ENCODE measurements at places on chromosomes 6 and 20.

DNA sequence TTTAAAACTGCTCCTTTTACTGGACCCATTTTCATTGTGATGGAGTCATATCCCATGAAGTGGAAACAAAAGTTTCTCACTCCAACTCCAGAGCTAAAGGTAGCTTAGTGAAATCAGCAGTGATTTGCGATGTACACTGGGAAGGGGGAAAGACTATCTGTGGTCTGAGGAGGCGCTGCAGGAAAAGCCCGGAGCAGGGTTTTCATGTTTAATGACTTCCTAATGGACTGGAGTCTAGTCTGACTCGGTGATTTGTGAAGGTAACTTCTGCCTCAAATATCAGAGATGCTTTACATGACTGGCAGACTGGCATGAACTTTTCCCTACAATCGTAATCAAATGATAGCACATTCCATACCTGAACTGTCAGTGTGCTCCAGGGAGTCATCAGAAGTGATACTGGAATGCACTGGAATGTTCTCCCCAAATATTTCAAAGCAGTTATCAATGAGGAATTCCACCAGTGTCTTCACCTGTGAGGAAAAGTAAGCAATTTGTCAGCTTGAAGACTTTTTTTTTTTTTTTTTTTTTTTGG lies 7.0 kb downstream of the TAGAP start:
- no peak for DNase-seq

DNA sequence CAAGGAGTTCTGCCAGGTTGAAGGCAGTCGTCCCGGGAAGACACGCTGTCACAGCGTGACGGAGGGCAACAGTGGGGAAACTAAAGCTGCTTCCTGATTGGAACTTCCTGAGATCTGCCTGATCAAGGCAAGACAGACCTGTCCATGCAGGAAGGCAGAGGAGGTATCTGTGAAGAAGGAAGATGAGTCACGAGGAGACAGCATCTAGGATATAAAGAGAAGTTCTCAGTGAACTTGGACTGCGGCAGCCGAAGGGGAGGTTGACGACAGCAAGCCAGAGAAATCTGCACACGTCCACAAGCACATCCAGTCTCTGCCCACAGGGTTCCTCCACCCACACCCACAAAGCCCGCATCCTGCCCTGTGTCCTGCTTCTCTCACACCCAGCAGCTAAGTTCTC lies 38.6 kb downstream of the PREP start:
- DNase-seq: no peak

DNA sequence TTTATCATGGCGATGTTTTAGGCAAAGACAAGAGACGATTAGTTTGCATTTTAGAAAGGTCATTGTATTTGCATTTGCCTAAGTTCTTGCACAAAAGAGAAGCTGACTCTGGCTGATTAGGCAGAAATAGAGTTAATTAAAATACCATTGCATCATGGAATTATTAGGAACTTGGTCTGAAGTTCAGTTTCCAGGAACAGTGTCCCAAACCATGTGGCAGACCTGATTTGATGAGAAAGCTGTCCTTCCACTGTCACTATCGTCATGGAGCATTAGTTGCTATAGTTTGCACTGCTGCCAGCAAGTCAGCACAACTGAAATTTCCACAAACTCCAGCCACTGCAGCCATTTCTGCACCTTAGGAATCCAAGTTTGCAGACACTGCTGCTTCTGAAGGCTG lies 24.3 kb upstream of the MCUR1 start:
- DNase-seq: no peak

DNA sequence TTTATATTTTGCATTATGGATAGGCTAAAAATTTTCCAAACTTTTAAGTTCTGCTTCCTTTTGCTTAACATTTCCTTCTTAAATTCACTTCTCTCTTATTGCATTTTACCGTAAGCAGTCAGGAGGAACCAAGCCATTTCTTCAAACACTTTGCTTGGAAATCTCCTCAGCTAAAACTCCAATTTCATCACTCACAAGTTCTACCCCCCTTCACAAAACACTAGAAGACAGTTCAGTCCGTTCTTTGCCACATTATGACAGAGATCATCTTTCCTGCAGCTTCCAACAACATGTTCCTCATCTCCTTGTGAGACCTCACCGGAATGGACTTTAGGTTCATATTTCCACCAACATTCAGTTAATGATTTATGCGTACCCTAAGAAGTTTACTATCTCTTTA lies 79.2 kb upstream of the LY86 start:
- no peak for DNase-seq

DNA sequence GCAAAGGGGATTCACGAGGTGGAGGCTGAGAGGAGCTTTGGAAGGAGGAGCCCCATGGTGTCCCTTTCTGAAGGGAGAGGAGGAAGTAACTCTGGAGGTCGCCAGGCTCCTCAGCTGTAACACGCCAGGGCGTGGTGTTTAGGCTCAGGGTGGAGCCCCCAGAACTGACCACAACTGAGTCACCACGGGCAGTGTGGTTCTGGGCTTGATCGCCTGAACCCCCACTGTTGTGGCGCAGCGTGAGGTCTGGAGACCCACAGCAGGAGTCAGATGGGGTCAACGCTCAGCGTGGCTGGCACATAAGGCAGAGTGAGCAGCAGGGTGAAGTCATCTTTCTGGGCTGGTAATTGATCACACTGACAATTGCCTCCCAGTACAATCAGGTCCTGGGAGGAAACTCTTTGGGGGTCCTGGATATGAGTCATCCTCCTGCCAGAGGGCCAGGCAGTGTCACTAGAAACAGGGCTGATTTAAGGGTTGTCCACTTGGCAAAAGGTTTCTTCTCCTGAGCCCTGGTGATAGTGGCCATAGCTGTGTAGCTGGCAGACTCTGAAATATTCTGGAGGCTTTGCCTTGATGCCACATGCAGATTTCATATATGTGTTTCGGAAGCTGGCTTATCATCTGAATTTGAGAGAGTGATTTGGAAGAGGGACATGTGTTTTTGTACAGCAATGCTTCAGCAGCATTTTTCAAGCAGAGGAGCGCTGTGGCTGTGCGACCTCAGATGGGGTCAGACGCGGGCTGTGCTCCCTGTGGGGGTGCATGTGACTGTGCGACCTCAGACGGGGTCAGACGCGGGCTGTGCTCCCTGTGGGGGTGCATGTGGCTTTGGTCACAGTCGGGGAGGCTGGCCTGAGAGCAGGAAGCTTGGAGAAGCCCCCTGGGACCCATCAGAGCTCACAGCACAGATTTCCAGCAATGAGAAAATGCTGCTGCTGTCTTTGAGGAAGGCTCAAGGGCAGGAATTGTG lies 50.0 kb downstream of the SYNJ2 start:
- peak; percentile 97 for DNase-seq

- DNase-seq: no peak
Measured at GRCh38 chr6:154569156-154569862, 58.8 kb upstream of the CNKSR3 start.

DNA sequence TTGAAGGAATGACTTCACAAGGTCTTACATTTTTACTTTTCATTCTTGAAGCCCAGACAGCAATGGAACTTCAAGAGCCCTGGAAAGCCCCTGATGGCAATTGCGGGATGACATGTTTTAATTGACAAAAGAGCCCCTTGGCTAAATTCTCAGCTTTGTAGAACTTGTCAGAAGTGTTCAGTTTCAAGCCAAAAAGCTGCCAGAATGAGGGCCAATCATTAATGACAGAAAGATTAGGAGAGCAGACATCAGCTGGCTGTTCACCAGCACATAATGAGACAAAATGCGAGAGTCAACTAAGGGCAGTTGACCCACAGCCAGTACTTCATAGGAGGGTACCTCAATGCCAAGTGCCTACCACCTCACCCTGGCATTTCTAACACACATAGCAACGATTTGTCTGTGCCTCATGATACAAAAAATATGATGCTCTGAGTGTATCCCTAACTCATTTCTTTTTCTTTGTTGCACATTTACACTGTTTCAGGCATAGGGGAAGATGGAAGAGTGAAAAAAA lies 243.1 kb downstream of the MYLK4 start:
- no peak for DNase-seq
